ENCODE measurements at places on chromosomes 16 and 17.

DNA sequence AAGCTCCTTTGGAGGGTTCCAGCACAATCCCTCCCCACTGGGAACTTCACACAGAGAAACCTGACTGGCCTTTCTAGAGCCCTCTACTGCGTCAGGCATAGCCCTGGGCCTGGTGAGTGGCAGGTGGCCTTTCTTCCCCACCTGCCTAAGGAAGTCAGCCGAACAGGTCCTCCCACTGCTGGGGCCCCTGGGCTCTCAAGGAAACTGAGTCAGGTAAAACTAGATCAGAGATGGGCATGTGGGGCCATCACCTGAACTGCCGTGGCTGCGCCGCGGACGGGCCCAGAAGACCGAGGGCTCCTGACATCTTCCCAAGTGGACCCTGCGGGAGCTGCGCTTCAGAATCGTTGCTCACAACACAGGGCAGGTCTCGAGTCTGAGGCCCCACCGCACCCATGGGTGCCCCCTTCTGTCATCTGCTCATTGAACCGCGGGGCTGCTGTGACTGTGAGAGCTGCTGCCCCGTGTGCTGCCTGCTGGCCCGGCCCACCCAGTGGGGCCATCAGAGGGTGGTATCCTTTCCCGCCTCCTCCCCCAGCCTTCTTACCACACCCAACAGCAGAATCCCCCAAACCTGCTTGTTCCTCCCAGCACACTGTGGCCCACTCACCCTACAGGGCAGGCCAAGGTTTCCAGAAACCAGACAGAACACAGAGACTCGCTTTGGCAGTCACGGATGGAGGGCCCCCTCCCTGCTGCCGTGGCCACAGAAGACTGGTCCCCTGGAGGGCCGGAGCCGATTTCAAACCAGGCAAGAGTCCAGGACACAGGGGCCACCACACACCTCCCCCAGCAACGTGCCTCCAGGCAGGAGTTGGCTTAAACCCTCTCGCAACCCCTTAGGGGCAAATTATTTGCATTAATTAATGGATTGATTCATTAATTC, 81.1 kb downstream of the TBC1D16 start:
- DNase-seq = no peak

DNA sequence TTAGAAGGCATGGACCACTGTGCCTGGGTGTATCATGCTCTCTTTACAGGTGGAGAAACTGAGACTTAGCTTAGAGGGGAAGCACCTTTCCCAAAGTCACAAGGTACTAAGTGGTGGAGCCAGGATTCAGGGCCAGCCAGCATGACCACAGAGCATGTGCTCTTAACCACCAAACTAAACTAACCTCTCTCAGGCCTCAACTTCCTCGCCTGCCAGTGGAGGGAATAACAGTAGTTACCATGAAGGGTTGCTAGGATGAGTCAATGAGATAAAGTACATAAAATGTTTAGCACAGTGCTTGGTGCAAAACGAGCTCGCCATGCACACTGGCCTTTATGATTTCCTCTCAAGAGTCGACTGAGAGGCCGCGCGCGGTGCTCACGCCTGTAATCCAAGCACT, 6.4 kb upstream of the MYO1C start:
- no peak for DNase-seq

DNA sequence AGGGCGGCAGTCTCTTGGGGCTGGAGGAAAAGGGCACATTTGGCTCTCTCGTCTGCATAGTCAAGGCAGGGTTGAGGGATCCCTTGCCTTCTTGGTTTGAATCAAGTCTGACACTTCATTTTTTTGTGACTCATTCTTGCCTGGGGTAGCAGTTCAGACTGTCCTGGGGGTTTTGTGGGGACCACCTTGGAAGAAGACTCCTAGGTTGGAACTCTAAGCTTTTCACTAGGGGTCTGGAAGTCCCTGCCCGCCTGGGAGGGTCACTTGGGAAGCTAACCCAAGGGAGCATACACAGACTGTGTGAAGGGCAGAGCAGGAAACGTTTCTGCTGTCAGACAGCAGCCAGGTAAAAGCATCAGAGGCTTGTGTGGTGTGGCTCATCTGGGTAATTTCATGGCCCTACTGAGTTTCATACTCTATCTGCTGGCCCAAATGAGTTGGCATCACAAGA, 11.3 kb downstream of the YPEL2 start:
- DNase-seq = no peak

GRCh38 chr17:65533056-65533745, 28.2 kb downstream of the AXIN2 start:
- no peak for DNase-seq

DNA sequence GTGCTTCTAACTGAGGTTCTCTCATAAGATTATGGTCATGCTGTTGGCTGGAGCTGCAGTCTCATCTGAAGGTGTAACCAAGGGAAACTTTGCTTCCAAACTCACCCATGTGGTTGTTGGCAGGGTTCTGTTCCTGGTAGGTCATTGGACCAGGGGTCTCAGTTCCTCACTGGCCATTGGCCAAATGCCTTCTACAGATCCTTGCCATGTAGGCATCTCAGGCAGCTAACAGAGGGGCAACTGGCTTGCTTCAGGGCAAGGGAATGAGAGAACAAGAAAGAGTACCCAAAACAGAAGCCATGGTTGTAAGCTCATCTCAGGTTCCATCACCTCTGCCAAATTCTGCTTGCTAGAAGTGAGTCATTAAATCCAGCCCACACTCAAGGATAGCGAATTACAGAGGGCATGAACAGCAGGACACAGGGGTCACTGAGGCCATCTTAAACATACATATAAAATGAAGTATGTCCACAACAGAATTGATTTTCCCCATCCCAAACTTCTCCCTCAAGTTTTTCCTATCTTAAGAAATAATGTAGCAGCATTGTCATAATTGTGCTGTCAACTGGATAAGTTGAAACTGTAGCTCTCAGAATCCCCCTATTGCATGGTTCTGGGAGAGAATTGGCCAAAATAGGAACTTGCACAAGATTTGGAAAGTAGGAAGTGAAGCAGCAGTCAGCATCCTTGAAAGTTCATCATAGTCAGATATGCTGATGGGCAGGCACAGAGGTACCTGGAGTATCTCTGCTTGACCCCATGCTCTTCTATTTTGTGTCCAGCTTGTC, 42.4 kb upstream of the CES5A start:
- DNase-seq = no peak

DNA sequence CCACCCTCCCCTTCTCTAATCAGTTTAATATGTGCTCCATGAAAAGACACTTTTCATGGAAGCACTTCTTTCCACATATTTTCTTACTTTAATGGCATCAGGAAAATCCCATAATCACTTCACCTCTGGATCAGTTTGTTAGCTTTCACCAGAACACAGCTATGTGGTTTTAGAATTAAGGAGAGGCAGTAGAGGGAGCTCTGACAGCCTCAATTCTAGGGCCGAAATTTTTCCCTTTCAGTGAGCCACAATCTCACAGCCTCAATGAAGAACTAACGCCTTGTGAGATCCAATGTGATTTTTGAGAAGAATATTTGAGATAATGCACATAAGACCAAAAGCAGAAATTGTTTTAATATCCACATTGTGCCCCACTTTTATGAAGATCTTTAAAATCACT, 1494.0 kb upstream of the CDH8 start:
- no peak for DNase-seq

DNA sequence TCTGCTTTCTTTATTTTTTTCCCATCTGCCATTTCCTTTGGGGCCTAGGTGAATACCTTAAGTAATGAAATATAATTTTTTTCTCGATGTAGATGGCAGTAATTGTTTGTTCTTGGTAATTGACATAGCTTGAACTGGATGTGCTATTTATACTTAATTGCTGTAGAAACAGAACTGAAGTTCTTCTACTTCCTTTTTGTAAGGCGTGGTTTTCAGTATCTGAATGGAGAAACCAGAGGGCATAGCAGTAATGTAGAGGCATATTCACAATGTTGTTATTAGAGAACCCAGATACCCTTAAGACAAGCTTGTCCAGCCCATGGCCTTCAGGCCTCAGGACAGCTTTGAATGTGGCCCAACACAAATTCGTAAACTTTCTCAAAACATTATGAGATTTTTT, 16.4 kb downstream of the ATP6V0A1 start:
- DNase-seq = no peak
